ENCODE measurements at places on chromosomes 3 and 15.
A peak's percentile ranks its signal among the peaks of the same experiment; 100 is the strongest.

- DNase-seq, result no peak
Observed at GRCh38 chr15:101662203-101662602, 10.0 kb upstream of the TM2D3 start.

GRCh38 chr3:33900809-33901505 lies 102.5 kb downstream of the PDCD6IP start:
- no peak for DNase-seq

DNA sequence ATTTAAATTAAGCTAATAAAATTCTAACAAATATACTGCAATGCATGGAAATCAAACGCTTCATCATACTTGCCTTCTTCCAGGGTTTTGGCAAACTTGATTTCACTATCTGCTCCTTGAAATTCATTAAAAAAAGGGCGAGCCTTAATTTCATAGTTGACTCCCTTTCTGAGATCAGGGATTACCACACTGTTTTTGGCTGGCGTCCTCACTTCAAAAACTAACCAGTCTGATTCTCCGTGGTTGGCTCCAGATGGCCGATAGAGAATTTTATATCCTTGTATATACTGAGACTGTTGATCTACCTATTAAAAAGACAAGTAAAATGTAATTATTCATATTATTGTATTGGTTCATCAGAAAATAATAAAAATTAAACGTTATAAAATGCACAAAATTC lies 1106.8 kb downstream of the ROBO1 start:
- no peak for DNase-seq

- DNase-seq, result peak; percentile 58
Observed at GRCh38 chr3:177553579-177553978, 356.3 kb upstream of the TBL1XR1 start.

- peak; percentile 33 for DNase-seq
Observed at GRCh38 chr3:143763564-143764162, 84.6 kb downstream of the SLC9A9 start.

DNA sequence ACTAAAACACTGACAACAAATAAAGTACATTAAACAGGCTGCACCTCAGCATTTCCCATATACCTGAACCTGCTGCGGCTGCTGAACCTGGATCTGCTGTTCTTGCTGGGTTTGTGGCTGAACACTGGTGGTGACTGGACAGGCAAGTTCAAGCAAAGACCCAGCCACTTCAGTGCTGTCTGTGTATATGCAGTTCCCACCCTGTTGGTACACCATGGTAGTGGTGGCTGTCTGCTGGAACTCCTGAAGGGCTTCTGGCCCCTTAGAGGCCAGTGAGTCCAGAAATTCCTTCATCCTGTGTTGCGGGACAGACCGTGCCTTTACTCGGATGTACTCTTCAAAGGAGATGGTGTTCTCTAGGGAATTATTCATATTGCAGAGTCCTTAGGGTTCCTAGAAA lies 17.2 kb downstream of the QRICH1 start:
- DNase-seq, result no peak

- no peak for DNase-seq
Observed at GRCh38 chr3:137207616-137208015, 249.8 kb downstream of the IL20RB start.

DNA sequence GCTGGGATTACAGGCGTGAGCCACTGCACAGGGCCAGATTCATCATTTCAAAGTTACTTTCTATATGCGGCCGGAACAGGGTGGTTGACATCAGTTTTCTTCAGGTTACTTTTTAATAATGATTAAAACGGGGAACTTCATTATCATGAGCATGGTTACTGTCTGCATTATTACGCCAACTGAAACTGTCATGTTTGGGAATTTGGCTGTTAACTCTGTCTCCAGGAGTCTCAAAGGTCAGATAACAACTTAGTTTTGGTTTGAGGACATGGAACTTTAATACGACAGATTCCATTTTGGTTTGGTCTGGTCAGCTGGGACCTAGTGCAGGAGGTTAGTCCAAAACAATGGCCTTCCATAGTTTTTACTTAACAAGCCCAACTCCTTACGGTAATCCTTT lies 8.5 kb downstream of the CYP8B1 start:
- DNase-seq, result no peak

- DNase-seq, result no peak
Observed at GRCh38 chr3:59152943-59153342, 103.1 kb upstream of the CFAP20DC start.

DNA sequence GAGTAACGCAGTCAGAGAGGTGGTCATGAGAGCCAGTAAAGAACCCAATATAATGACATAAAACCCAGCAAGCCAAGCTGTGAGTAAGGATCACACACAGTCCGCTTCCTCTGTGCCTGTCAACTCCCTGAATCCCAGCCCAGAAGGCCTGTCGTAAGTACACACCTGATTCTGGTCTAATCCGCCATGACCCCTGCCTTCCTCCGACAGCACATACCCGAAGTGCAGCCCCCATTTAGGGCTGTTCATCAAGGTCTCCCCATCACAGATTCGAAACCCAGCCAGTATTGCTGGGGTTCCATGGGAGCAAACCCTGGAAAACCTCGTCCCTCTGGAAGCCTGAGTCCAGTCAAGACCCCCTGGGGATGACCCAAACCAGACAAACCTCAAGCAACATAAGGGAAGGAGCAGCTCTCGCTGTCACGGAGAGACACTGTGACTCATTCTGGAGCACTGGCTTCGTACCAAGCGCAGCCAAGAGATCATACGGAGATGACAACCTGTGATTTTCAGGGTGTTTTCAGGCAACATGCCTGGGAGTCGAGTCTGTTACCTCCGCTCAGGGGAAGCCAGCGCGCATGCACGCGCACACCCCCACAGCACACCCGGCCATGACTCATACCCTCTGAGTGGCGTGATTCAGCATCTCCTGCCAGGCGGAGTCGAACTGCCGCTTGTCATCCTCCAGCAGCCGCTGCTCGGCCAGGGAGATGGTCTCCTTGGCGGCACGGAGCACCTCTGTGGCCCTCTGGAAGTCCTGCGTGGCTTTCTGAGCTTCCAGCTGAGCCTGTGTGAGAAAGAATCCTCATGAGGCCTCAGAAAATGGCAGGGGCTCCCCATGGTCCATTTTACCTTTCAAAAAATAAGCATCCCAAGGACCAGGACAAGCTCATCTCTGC lies 63.0 kb downstream of the SH3BP5 start:
- peak; percentile 94 for DNase-seq

GRCh38 chr3:98513091-98513511 lies 9.6 kb downstream of the CLDND1 start:
- DNase-seq, result no peak

DNA sequence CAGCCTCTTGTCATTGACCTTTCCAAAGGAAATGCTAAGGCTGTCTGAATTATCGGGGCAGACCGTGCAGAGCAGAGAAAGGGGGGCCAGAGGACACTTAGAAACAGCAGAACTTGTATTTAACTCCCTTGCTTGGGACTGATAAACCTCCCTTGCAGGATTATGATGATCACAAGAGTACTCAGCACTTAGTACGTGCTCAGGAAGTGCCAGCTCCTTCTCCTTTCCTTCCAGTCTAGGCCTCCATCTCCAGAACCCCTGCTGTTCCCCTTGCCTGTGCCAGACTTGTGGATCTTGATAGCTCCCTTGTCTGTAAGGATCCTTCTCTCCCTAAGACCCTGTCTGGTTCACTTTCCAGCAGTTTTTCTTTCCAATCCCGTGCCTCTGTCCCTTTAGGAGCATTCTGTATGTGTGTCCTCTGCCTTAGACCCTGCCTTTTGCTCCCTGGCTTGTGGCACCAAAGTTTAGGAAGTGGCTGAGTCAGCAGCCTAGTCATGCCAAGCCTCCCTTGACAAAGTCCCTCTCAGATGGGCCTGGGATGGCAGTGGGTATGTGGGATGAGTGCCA lies 747 bp downstream of the SORD start:
- DNase-seq, result peak; percentile 24

GRCh38 chr3:110686701-110687100 lies 384.9 kb upstream of the NECTIN3 start:
- DNase-seq, result no peak

- peak; percentile 32 for DNase-seq
Observed at GRCh38 chr3:126551121-126551838, 7.5 kb downstream of the C3orf22 start.

- no peak for DNase-seq
Observed at GRCh38 chr15:74259292-74259648, 23.1 kb downstream of the CCDC33 start.

- no peak for DNase-seq
Observed at GRCh38 chr3:12188681-12189287, 30.1 kb upstream of the TIMP4 start.

GRCh38 chr15:101065570-101066221 lies 146.5 kb downstream of the LRRK1 start:
- DNase-seq, result no peak

DNA sequence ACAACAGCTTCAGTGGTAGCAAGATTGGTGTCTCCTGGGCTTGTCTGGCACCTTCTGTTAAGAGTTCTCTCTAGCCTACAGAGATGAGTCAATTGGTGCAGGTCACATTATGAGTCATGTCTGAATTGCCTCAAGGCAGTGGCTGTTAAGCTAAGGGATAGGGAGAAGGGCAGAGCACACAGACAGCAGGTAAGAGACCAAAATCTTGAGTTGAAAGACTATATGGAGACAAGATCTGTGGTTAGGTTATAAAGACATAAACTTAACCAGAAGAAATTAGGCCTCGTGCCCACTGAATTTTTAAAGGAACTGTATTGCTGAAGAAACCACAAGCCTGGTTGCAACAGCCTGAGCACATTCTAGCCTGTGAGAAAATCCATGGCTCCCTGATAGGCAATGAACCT lies 19.2 kb upstream of the KPNA1 start:
- DNase-seq, result no peak

- no peak for DNase-seq
Observed at GRCh38 chr15:57171426-57171825, 204.9 kb upstream of the CGNL1 start.

GRCh38 chr3:188282871-188283270 lies 128.9 kb downstream of the LPP start:
- DNase-seq, result no peak

DNA sequence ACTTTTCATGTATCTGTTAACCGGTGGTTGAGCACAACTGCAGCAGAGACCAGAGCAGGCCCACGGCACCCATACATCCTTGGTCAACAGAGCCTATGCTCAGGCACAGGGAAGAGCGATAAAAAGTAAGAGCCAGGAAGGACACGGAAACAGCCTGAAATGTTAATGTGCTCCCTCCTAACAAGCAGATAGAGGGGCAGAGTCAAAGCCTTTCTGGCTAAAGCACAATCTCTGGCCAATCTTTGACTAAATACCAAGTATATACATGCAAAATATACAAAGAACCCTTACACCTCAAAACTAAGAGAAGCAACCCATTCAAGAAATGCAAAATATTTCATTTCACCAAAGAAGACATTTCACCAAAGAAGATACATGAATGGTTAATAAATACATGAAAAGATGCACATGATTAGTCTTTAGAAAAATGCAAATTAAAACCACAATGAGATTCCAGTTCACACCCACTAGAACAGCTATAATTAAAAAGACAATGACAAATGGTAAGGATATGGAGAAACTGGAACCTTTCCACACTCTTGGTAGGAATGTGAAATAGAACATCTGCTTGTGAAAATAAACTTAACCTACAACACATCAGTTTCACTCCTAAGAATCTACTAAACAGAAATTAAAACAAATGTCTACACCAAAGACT lies 88.0 kb downstream of the OSBPL10 start:
- DNase-seq, result no peak

DNA sequence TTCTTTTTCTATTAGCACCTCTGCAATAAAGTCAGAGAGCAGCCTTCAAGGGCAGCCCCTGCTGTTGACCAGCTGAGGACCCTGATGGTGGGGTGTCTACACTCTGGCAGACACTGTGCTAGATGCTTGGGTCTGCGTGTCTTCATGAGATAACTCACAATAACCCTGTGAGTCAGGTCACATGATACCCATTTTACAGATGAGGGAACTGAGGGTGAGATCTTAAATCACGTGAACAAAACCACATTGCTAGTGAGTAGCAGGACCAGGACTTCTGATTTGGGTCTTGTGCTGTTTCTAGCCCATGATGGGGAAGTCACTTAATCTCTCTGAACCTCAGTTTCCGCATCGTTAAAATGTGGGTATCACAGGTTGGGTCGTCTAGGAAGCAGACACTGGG lies 118.5 kb upstream of the LIPC start:
- no peak for DNase-seq

GRCh38 chr3:47082519-47082918 lies 81.4 kb downstream of the SETD2 start:
- DNase-seq, result no peak

Measured in Ammon's horn (tissue), 1 donor.